ENCODE measurements at places on chromosomes 1 and 21. TPM values are rescaled to one million over a fixed set of nuclear protein-coding genes. Genes with fewer than 3 reads are reported as not detected.

The MIER1 gene
- 39.3 TPM for total RNA-seq

The S100A6 gene
- total RNA-seq: 48.3 TPM

The TDRD10 gene
- total RNA-seq: not detected

The BEND5 gene
- total RNA-seq: 5.9 TPM

The HES3 gene
- total RNA-seq: not detected

The LCE1A gene
- total RNA-seq: not detected

The TMEM234 gene
- total RNA-seq: 8.7 TPM

The FCAMR gene
- total RNA-seq: not detected

The SPRR2E gene
- total RNA-seq: not detected

The TEKT2 gene
- total RNA-seq: 0.15 TPM

The TMEM240 gene
- 1.9 TPM for total RNA-seq

The S100A3 gene
- total RNA-seq: 1.0 TPM

The HENMT1 gene
- total RNA-seq: not detected

The EXTL2 gene
- total RNA-seq: 50.6 TPM

The CYP4Z1 gene
- not detected for total RNA-seq

The DYRK1A gene
- total RNA-seq: 67.5 TPM

The CASQ2 gene
- 0.49 TPM for total RNA-seq

The KLHDC7A gene
- not detected for total RNA-seq

The TMEM63A gene
- total RNA-seq: 20.4 TPM

The KLHDC9 gene
- not detected for total RNA-seq

The SELP gene
- total RNA-seq: not detected

The LPAR3 gene
- total RNA-seq: 4.1 TPM

The LEFTY2 gene
- 0.77 TPM for total RNA-seq

The LAD1 gene
- total RNA-seq: 1.1 TPM

The OR2T2 gene
- not detected for total RNA-seq

The SLC2A1 gene
- total RNA-seq: 64.8 TPM

The CHD1L gene
- total RNA-seq: 23.0 TPM

The PLK3 gene
- total RNA-seq: 8.0 TPM

The SESN2 gene
- 5.8 TPM for total RNA-seq
